Esophagus mucosa (tissue), 1 donor: ENCODE measurements at places on chromosomes 3 and 15. TPM values are rescaled to one million over a fixed set of nuclear protein-coding genes. Genes with fewer than 3 reads are reported as not detected.

The GNAT1 gene
- total RNA-seq, result 0.08 TPM

The CAND2 gene
- 1.1 TPM for total RNA-seq

The NR1I2 gene
- total RNA-seq, result not detected

The GXYLT2 gene
- total RNA-seq, result 2.2 TPM

The CD80 gene
- 0.08 TPM for total RNA-seq

The BLM gene
- 4.3 TPM for total RNA-seq

The ZMYND10 gene
- 0.64 TPM for total RNA-seq

- ATAC-seq, result no peak
Observed at GRCh38 chr3:19074257-19074900, 73.9 kb upstream of the KCNH8 start.

DNA sequence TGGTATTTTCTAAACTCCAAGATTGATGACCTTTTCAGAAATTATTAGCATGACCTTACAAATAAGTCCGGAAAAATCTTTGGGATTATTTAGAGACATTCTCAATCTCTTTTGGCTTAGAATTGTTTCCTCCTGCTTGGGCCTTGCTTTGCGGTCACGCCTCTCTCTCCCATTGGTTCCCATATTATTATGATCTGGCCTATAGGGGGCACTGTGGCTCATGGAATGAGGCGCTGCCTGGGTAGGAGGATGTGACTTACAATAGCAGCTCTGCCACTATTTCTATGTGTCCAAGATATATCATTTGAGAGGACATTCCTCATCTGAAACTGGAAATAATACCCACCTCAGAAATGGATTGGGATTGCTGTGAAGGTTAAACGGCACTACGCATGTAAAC lies 464.9 kb downstream of the MFSD1 start:
- ATAC-seq, result no peak
